ENCODE measurements at places on chromosomes 11 and 22.

DNA sequence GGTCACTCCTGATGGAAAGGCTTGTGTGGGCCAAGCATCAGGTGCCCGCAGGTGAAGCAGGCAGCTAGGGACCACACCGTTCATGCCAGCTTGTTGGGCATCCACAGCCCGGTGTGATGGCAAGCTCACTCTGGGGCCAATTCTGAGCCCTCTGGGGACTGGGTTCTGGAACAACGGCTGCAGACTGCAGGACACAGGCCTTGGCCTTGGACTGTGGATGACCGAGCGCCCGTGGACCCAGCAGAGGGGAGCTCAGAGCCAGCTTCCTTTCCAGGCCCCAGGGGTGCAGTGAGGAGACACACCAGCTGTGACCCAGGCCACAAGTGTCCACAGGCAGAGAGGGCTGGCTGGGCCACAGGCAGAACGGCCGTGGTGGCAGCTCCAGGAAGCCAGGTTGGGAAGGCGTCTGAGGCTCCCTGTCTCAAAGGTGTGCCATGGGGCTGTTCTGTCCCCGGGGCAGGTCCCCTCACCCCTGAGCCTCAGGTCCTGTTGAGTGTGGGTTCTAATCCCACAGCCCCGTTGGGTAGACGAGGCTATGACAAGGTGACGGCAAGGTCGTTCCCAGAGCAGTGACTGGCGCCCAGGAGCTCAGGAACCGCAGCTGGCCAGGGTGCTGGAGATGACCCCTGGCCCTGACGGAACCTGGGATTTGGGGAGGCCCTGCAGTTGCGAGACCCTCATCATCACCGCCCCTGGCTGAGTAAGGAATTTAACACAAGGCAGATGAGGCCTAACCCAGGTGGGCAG, 1079.4 kb downstream of the BRD1 start:
- DNase-seq: no peak

DNA sequence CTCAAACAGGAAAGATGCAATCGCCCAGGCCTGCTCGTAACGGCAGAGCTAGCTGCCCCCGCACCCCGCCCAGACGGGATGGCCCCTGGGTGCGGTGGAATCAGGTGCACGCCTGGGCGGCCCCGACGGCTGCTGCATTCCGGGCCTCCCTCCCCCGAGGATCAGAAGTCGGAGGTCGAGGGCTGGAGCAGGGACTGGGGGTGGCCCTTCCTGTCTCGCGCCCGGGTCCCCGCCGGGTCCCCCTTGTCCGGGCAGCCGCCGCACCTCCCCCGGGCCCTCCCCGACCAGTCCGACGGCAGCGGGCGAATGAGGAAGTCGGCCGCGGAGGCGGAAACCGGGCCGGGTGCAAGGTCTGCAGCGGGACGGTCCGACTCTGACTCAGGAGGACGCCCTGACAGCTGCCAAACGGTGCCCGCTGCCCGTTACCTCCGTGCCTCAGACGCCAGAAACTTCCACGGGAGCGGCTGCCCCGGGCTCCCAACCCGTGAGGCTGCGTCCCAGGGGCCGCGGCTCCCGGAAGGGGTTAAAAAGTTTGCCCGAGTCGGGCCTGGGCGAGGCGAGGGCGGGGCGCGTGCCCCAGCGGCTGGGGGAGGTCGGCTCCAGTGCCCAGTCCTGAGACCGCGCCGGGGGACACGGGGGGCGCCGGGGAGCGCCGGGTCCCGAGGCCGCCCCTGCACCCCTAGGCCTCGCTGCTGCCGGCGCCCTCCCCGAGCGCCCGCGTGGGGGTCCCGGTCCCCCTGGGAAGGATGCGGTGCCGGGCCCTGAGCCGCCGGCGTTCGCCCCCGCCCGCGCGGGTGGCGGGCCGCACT, 663 bp downstream of the MYH9 start:
- no peak for DNase-seq

GRCh38 chr11:117096201-117096991, 1.8 kb downstream of the SIK3 start:
- no peak for DNase-seq

GRCh38 chr11:86951706-86952105, 3.5 kb downstream of the FZD4 start:
- no peak for DNase-seq

DNA sequence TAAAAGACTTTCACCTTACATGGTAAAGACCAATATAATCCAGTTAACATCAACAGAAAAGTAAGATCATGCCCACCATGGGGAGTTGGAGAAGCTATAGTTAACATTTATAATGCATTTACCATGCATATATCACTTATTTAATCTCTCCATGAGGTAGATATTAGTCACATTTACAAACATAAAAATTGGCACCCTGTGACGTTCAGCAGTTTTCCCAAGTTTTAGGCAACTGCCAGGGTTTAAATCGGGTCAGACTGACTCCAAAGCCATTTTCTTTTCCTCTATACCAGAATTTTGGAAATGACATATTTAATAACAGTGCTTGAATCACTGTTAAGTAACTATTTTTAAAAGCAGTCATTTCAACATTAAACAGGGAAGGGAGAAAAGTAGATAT, 266.3 kb downstream of the DDX10 start:
- no peak for DNase-seq

- peak; percentile 90 for DNase-seq
Measured at GRCh38 chr11:2428322-2428795, 16.0 kb downstream of the TRPM5 start.

- no peak for DNase-seq
Measured at GRCh38 chr11:109112261-109112660, 309.7 kb upstream of the C11orf87 start.

- no peak for DNase-seq
Measured at GRCh38 chr11:100876815-100877520, 189.9 kb downstream of the ARHGAP42 start.

DNA sequence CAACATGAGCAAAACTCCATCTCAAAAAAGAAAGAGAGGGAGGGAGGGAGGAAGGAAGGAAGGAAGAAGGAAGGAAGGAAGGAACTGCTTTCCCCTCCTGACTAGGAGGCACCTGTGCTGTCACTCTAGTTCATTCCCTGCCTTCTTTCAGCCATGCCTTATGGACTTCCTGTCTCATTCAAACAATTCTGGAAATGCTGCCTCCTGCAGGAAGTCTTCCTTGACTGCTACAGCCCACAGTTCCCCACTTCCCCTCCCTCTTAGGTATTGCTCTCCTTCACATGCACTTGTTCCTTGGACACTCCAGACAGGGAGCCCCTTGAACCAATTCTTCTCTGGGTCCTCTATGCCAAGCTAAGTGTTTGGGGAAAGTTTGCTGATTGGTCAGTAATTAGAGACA, 31.6 kb upstream of the WNT11 start:
- no peak for DNase-seq
